Naive thymus-derived CD4-positive, alpha-beta T cell (primary cell): ENCODE measurements at places on chromosomes 3 and 15.

DNA sequence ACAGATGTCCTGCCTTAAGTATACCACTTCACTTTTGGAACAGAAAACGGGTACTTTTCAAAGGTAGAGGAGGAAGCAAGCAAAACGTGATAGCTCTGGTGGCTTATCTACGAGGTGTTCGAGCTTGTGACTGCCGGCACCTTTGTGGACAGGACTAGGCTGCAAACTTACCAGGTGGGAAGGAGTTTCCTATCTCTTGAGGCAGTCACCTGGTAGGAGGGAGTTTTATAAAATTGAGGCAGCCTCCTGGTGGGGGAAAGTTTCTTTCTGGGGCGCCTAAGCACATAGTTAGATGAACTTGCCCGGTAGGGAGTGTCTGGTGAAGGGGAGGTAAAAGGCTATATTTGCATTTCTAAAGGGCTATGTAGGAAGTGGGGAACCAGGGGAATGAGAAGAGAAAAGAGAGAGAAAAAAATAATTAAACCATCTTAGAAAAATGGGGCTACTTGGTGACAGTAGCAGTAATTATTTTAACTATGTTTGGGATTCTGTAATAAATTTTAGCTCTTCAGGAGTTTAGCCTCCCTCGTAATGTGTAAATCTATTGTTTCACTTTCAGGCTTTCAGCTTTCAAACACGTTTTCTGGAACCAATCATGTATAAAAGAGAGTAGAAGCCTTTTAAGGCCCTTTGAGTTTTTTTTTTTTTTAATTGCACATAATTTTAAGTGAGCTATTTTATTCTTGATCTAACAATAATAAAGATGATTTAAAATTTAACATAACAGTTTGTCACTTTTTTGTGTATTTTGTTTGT is 131.0 kb downstream of the IL5RA start:
- no peak for DNase-seq

DNA sequence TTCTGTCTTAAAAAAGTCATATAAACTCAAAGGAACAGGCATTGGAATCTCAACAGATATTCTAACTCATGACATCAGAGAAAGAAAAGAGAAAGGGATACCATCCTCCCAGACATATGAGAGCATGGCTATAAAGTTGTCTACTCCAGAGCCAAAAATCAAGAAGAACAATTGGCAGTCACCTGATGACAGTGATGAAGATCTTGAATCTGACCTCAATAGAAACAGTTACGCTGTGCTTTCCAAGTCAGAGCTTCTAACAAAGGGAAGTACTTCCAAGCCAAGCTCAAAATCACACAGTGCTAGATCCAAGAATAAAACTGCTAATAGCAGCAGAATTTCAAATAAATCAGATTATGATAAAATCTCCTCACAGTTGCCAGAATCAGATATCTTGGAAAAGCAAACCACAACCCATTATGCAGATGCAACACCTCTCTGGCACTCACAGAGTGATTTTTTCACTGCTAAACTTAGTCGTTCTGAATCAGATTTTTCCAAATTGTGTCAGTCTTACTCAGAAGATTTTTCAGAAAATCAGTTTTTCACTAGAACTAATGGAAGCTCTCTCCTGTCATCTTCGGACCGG is 35.9 kb downstream of the UNC13C start:
- DNase-seq = no peak

DNA sequence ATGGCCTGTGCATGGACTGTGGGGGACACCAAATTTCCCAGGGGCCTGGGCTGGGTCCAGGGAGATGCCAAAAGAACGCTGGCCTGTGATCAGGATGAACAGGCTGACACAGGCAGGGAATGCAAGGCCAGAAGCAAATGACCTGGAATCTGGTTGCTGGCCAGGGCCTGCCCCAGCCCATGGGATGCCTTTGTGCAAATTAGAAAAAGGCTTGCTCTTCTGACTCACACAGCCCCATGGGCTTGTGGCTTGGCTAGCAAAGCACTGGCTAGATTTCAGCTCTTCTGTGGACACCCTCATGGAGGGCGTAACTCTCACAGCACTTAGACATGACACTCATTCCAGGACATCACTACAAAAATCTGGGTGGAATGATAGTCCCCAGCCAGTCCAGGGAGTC is 356.0 kb downstream of the SHQ1 start:
- DNase-seq = no peak

- DNase-seq = no peak
These were observed 3.9 kb upstream of the PAK2 start for GRCh38 chr3:196735751-196736150.

DNA sequence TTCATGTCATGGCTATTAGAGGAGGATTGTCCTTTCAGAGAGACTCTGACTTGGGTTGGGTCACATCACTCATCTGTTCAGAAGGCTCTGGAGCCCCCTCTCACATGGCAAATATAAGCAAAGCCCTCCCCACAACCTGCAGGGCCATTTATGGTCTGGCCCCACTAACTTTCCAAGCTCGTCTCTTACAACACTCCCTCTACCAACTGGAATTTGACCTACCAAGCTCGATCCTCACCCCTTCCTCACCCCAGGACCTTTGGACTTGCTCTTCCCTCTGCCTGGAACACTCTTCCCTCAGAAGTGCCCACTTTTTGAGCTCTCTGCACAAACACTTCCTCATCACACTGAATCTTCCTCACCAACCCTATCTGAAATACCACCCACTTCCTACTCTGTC is 14.2 kb upstream of the PXYLP1 start:
- DNase-seq = no peak

GRCh38 chr3:183526838-183527427 is 28.6 kb downstream of the KLHL6 start:
- no peak for DNase-seq

- DNase-seq = no peak
These were observed 151.4 kb downstream of the IGF1R start for GRCh38 chr15:98799461-98800390.

- no peak for DNase-seq
These were observed 24.1 kb downstream of the CGGBP1 start for GRCh38 chr3:88034491-88035275.

DNA sequence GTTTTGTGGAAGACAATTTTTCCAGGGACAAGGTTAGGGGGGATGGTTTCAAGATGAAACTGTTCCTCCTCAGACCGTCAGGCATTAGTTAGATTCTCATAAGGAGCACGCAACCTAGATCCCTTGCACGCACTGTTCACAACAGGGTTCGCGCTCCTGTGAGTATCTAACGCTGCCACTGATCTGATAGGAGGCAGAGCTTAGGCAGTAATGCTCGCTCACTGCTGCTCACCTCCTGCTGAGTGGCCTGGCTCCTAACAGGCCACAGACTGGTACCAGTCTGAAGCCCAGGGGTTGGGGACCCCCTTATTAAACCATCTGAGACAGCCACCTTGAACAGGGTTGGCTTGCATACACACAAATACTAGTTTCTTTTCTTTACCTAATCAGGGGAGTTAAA is 13.5 kb upstream of the IMPG2 start:
- DNase-seq = no peak

DNA sequence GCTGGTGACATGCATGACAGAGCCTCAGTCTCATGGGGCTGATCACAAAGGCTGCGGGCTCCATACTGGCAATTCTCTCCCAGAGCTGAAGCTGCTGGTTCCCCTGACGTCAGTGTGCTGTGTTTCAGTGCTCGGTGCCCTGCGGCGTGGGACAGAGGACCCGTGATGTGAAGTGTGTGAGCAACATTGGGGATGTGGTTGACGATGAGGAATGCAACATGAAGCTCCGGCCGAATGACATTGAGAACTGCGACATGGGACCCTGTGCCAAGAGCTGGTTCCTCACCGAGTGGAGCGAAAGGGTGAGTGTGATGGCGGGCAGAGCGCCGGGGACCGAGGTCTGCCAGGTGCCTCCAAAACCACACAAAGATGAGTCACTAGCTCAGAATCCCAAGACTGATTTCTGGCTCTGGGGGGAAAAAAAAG is 62.0 kb upstream of the NR2E3 start:
- DNase-seq = no peak

- no peak for DNase-seq
These were observed 189.3 kb upstream of the TPM1 start for GRCh38 chr15:62853114-62853840.

DNA sequence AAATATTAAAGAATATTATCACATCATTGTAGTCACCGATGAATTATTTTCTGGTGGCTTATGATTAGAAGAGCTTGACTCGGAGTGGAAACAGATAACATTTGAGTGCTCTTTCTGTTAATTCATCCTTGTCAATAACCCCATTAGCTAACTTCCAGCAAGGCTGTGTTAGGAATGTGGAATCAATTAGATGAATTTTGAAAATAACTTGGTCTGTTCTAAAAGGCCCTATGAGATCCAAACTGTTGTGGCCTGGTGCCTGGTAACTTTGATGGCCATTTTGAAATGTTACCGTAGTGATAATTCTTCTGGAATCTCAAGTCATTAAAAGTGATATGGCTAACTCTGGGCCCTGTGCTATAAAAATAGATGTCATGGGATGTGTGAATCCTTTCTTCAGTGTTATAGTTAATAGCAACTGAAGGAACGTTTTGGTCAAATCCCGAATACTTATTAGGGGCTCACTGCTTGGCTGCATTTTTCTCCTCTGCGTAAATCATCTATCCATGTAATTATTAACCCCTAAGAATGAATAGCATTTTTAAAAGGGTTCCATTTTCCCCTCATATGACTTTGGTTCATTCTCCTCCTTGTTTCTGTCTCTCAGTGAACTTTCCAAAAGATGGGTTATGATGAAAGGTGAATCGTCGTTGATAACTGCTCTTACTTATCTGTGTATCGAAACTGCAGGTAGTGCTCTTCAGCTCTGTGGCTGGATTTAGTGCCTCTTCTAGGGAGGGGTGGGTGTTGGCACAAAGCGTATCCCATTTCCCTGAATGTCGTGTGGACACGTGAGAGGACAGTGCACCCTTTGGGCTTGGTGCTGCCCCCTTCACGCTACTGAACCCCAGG is 82.7 kb downstream of the IGF1R start:
- no peak for DNase-seq

GRCh38 chr15:36884936-36885635 is 215.3 kb downstream of the MEIS2 start:
- no peak for DNase-seq
